Activated CD8-positive, alpha-beta T cell treated with anti-CD3 and anti-CD28 coated beads, Interleukin-2, amount 10 ng/mL, durations not matched to agents 7 days and 5 days (primary cell): ENCODE measurements at places on chromosomes 2 and 18. TPM values are rescaled to one million over a fixed set of nuclear protein-coding genes. Genes with fewer than 3 reads are reported as not detected.
A peak's percentile ranks its signal among the peaks of the same experiment; 100 is the strongest.

- no peak for DNase-seq
These were observed 122.7 kb downstream of the VAPA start for GRCh38 chr18:10036479-10036878.

The SERPINB10 gene
- not detected for total RNA-seq

The IFT172 gene
- 11.2 TPM for total RNA-seq

The PKDCC gene
- not detected for total RNA-seq

- no peak for DNase-seq
These were observed 52.0 kb downstream of the RASGRP3 start for GRCh38 chr2:33528441-33528950.

The FAP gene
- not detected for total RNA-seq

The TTC21B gene
- 16.4 TPM for total RNA-seq

The CTIF gene
- 2.1 TPM for total RNA-seq

DNA sequence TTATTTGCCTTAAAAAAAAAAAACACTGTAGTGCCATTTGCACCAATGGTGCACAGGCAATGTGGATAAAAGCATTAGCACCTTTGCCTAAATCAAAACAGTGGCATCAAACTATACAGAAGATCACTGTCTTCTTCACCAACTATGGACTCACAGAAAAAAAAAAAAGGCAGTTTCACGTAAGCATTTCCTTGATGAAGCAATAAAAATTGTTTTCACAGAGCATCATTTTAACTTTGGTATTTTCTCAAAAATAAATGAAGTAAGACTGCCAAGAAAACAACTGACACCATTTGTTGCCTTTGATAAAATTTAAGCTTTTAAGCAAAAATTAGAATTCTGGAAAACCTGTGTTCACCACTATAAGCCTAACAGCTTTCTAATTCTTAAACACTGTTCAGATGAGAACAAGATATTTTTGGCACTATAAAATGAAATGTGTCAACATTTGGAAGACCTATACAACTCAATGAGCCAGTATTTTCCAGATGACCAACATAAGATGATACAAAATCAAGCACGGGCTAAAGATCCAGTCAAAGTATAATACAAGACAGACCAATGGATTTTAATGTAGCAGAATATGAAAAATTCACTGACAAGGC lies 21.1 kb downstream of the METTL8 start:
- no peak for DNase-seq

DNA sequence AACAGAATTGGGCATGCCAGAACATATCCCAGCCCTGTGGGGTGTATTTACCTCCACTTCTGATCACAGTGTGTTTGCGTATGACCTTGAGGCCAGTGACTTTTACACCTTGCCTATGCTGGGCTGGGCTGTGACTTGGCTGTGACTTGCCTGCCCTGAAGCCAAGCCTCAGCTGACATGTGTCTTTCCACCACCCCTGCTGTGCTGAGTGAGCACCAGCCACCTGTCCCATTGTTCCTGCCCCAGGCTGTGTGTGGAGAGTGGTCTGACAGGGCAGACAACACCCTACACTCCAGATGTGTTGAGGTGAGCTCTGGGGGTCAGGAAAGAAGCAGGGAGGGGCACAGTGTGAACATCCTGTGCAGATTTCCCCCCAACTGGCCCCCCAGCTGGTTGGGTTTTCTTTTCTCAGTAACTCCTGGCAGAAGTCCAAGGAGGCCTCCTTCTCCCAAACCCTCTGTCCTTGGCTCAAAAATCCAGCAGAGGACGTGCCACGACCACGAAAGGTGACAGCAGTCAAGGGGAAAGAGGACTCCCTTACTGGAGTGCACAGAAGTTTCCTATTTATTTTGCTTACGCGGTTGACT lies 5.1 kb upstream of the STEAP3 start:
- no peak for DNase-seq

- DNase-seq, result no peak
These were observed 522.0 kb downstream of the SPAG16 start for GRCh38 chr2:213806125-213806726.

GRCh38 chr2:239225371-239225851 lies 175.4 kb downstream of the HDAC4 start:
- no peak for DNase-seq

- no peak for DNase-seq
These were observed 331.0 kb downstream of the CDH2 start for GRCh38 chr18:27845897-27846296.

DNA sequence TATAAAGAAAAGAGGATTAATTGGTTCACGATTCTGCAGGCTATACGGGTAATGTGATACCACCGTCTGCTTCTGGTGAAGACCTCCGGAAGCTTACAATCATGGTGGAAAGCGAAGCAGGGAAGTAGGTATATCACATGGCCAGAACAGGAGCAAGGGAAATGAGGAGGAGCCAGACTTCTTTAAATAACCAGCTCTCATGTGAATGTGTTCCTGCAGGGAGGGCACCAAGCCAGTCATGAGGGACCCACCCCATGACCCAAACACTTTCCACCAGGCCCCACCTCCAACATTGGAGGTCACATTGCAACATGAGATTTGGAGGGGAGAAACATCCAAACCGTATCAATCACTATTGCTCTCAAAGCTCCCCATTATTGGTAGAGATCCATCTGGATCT lies 61.8 kb downstream of the EFEMP1 start:
- DNase-seq, result no peak

DNA sequence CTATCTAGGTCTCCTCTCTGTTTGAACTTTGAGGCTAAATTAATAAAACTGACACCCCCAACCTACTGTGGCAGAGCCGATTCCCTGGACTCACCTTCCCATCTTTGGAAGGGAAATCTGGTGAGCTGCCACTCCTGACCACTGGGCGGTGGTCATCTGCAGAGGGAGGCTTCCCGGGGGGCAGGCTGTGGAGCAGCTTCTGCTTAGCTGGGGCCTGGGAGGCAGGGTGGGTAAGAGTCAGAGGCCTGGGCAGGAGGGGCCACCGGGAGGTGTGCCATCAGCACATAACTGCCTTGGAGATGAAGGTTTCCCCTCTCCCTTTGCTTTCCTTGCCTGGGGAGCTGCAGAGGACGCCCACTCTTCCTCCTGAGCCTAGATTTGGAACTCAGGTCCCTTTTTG lies 2.3 kb upstream of the NPPC start:
- DNase-seq, result no peak

GRCh38 chr18:7598167-7599047 lies 31.3 kb downstream of the PTPRM start:
- no peak for DNase-seq

- DNase-seq, result no peak
These were observed 41.5 kb downstream of the CROCC2 start for GRCh38 chr2:240947607-240948006.

GRCh38 chr2:111662039-111662770 lies 221.8 kb downstream of the ANAPC1 start:
- DNase-seq, result peak; percentile 9

GRCh38 chr2:204824751-204825453 lies 279.6 kb downstream of the PARD3B start:
- DNase-seq, result no peak

GRCh38 chr2:36267194-36267593 lies 88.4 kb upstream of the CRIM1 start:
- DNase-seq, result no peak
